WERI-Rb-1 (cell line): ENCODE measurements at places on chromosomes 13 and 19.

DNA sequence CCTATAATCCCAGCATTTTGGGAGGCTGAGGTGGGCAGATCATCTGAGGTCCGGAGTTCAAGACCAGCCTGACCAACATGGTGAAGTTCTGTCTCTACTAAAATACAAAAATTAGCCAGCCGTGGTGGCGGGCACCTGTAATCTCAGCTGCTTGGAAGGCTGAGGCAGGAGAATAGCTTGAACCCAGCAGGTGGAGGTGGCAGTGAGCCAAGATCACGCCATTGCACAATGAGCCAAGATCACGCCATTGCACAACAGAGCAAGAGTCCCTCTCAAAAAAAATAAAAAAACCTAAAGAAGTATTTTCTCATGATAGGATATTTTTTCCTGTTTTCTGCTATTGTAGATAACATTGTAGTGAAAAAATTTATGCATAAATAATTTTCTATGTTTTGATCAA, 13.3 kb downstream of the IFT88 start:
- no peak for DNase-seq

GRCh38 chr13:100536643-100537180, 51.9 kb downstream of the GGACT start:
- DNase-seq: no peak

- DNase-seq: no peak
Observed at GRCh38 chr19:50718255-50719118, 1.1 kb downstream of the SHANK1 start.

DNA sequence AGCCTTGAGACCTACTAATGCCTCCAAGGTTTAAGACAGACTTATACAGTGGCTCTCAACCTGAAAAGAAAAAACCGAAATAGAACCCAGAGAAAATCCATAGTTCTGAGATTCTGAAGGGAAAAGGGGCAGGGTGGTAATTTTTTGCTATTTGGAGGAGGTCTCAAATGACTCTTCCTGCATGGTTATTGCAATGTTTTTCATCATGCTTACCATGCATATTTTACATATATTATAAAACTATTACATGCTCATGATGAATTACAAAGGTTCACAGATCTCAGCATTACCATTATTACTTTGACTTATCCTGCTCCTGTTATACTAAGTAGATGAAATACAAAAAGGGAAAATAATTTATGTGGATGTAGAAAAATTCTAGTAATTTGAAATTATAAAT, 47.6 kb downstream of the N4BP2L2 start:
- no peak for DNase-seq

- no peak for DNase-seq
Observed at GRCh38 chr13:76783798-76784197, 102.4 kb downstream of the KCTD12 start.

DNA sequence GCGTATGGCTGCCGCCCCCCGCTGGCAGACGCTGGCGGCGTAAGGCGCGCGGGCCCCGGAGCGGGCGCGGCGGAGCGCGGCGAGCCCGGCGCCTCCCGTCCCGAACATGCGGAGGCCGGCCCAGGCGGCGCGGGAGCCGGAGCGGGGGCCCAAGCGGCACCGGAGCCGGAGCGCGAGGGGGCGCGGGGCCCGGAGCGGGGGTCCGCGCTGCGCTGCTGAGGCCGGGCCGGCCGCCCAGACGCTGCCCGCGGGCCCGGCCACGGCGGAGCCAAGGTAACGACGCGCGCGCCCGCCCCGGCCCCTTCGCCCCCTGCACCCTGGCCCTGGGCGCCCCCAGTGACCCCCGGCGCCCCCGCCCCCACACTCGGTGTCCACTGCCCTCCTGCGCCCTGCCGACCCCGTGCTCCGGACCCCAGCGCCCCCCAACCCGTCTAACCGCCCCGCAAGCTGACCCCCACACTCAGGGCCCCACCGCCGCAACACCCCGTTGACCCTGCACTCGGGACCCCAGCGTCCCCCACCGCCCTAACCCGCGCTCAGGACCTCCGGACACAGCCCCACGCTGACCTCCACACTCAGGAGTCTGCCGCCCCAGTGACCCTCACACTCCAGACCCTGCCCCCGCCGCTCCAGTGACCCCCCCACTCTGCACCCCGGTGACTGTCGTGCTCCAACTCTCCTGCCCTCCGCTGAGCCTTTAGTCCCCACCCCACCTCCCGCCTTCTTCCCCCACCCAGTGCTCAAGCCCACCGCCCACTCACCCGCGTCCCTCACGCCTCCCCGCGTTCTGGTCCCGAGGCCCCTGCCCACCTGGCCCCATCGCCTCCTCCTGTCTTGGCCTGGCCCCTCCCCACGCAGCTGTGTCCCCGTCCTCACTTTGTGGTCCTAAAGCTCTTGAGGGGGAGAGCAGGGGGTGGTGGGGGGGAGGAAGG, at the start of gene CSNK1G2:
Gene CSNK1G2 (plus strand): TSS at position 27 of the 932 bp plus-strand sequence. CDS start 28,601 bp downstream, outside the sequence.
- DNase-seq: no peak

DNA sequence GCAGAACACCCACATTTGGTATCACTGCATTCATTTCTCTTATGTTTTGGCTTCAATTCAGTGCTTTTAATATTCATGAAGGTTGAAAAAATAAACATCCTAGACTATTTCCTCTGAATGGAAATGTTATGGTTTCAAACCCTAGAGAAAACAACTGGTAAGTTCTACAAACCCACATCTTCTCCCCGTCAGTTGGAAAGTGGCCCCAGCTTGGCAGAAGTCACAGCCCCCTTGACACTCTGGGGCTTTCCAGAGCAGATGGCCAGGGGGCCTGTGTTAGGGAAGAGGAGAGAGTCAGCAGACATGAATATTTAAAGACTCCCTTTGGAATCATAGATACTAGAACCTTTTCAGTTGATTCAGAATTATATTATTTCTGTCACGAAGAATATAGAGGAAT, 123.9 kb downstream of the SHISA2 start:
- DNase-seq: peak; percentile 59

- DNase-seq: peak; percentile 92
Observed at GRCh38 chr19:5436106-5436947, 18.9 kb upstream of the ZNRF4 start.

- no peak for DNase-seq
Observed at GRCh38 chr13:43089912-43090498, 66.6 kb downstream of the DNAJC15 start.

DNA sequence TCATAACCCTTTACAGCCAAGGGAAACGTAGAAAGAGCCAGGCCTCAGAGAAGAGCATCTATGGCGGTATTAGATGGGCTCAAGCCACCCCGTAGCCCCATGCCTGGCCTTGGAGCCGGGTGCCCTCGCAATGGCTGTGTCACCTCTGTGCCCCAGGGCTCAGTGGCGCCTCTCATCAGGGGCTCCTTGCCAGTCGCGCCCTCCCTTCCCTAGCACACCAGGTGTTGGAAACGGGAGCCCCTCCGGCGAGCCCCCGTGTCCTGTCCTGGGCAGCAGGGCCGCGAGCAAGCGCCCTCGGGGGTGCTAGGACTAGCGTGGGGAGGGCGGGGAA, 453 bp downstream of the ZNF256 start:
- no peak for DNase-seq

DNA sequence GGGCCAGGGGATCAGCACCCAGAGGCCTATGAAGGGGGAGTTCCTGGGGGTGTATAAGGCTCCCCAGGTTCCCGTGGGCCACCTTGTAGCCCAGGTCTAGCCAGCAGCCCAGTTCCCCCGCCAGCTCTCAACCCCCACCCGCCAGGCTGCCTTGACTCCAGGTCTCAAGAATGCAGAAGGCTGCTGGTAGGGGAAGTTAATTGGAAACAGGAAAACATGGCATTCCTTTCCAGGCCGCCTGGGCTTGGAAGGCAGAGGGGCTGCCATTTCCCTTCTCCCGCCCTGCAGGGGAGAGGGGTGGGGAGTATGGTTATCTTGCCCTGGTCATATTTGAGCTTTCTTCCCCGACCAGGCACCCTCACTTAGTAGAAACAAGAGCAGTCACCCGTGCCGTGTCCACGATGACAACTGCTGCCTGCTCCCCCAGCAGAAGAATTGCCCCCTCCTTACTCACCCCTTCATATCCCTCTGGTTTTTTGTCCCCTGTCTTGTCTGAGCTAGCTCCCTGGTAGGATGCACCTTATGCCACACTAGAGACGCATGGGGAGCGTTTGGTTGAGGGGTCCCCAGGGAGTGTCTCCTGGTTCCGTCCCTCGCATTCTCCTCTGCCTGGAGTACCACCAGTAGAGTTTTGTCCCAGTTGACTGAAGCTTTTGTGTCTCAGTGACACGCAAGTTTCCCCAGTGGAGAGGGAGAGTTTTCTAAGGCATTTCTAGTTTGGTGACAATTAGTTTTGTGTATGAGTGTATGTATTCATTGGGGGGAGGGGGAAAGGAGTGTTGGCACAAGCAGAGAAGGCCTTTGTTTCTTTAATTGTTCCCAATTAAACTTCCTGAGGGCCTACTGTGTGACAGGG, 4.5 kb downstream of the BICRA start:
- DNase-seq: no peak

GRCh38 chr19:33063356-33063752, 1.3 kb downstream of the RHPN2 start:
- DNase-seq: peak; percentile 15

- no peak for DNase-seq
Observed at GRCh38 chr13:43132911-43133310, 109.5 kb downstream of the DNAJC15 start.

GRCh38 chr13:74732736-74733385, 598.7 kb upstream of the KLF12 start:
- DNase-seq: no peak

GRCh38 chr13:102333320-102334198, 68.3 kb downstream of the FGF14 start:
- no peak for DNase-seq

GRCh38 chr13:49374585-49375290, 69.1 kb downstream of the CAB39L start:
- no peak for DNase-seq

DNA sequence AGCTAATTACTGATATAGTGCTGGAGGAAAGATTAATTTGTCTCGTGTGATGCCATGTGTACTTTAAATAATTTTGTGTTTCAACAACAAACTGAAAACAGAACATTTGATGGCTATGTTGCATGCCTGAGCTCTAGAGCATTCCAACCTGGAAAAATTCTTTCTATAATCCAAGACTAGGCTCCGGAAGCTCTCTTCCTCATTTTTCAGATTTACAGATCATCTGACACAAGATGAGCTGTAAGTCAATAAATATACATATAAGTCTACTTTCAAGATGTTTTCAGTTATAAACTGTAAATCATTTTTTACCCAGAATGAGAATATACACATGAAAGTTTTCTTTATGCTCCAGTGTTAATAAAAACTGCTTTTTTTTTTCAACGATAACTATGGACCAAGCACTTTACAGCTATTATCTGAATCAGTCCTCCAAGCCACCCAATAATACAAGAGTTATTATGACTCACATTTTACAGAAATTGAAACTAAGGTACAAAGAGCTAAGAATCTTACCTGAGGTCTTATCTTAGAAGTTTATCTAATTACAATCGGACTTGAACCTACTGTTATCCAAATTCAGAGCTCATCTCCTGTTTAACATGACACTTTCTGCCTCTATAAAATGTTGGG, 6.4 kb upstream of the FOXO1 start:
- DNase-seq: no peak

DNA sequence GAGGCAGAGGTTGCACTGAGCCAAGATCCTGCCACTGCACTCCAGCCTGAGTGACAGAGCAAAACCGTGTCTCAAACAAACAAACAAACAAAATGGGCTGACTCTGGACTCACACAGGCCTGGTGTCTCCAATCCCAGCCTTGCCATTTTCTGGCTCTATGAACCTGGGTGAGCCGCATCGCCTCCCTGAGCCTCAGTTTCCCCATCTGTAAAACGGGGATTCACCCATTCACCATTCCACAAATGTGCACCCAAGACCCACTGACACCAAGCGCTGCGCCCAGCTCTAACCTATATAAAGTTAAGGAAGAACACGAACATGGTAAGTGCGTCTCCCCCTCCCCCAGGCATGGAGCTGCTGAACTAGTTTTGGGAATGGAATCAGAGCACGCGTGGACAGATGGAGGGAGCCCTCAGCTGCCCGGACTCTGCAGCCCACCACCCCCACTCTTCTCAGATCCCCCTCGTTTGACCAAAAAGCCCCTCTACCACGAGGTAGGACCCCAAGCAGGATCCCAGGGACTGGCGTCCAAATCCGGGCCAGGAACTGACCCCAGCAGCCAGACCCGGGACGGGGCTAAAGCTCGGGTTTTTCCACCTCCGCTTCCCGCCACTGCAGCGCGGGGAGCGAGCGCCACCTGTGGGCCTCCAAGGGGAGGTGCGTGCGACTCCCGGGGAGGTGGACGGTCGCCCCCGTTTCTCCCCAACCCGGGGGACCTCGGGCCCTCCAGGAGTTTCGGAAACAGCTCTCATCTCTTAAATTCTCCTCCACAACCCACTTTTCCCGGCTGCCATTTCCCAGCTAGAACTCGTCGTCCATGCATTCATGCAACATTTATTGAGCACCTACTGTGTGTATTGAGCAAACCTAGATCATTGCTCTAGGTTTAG, 33.0 kb upstream of the ADGRE5 start:
- DNase-seq: peak; percentile 58

GRCh38 chr19:16380943-16381755, 56.5 kb downstream of the KLF2 start:
- DNase-seq: no peak

GRCh38 chr13:78015782-78016181, 97.2 kb upstream of the EDNRB start:
- no peak for DNase-seq

DNA sequence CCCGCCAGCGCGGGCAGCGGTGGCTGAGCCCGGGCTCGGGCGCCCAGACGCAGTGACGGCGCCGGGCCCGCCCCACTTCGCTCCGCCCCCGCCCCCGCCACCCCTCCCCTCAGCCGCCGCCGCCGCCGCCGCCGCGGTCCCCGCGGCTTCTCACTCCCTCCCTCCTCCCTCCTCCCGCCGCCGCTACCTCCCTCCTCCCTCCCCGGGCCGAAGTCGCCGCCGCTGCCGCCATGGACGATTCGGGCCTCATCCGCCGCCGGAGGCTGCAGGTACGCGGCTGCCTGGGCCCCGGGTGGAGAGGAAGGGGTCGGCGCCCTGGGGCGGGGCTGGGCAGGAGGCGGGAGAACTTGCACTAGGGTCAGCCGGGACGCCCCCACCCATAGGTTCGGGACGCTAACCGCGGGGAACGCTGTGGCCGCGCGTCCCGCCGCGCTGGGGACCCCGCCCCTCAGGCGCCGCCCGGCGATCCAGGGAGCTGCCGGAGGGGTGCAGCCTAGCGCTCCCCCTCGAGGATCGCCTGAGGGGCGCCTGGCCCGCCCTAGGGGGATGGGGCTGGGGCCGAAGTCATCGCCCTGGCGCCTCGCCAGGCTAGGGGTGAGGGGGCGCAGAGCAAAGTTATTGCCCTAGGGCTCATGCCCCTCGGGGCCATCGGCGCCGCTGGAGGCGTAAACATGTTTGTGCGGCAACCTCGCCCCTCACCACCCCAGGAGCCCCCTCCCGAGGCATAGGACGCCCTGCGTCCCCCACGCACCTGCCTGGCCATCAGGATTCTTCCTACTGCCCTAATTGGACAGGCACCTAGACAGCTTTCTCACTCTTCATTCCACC, 427 bp downstream of the RTBDN start:
- DNase-seq: peak; percentile 84
